ENCODE measurements at places on chromosomes 12 and 14. TPM values are rescaled to one million over a fixed set of nuclear protein-coding genes. Genes with fewer than 3 reads are reported as not detected.

OTOGL gene
- not detected for total RNA-seq

TAMALIN gene
- not detected for total RNA-seq

SCN8A gene
- 19.2 TPM for total RNA-seq

OR6C2 gene
- total RNA-seq, result not detected

RAPGEF3 gene
- total RNA-seq, result 41.0 TPM

IFNG-AS1 gene
- not detected for total RNA-seq

All from mammary epithelial cell (primary cell).